ENCODE measurements at places on chromosomes 11 and 22. TPM values are rescaled to one million over a fixed set of nuclear protein-coding genes. Genes with fewer than 3 reads are reported as not detected.

Gene NOL12
- total RNA-seq, result 36.1 TPM

Gene TMPRSS5
- total RNA-seq, result 0.86 TPM

Gene PHETA2
- 2.0 TPM for total RNA-seq

Gene IL17REL
- total RNA-seq, result not detected

Gene DEUP1
- not detected for total RNA-seq

Gene KLHL35
- total RNA-seq, result 1.7 TPM

Gene KIAA1671
- 16.6 TPM for total RNA-seq

Gene TRIOBP
- 20.1 TPM for total RNA-seq

Gene CBL
- 40.9 TPM for total RNA-seq

Gene OR52I1
- not detected for total RNA-seq

GRCh38 chr11:57422669-57423068 is 4.3 kb downstream of the SLC43A3 start:
- H3K4me1 ChIP-seq, result peaks cover 17% of the 10 kb centered on the region
- H3K4me3 ChIP-seq, result no peak overlapping the region
- DNase-seq, result no peak
- H3K27me3 ChIP-seq, result no peaks in the 10 kb centered on the region

DNA sequence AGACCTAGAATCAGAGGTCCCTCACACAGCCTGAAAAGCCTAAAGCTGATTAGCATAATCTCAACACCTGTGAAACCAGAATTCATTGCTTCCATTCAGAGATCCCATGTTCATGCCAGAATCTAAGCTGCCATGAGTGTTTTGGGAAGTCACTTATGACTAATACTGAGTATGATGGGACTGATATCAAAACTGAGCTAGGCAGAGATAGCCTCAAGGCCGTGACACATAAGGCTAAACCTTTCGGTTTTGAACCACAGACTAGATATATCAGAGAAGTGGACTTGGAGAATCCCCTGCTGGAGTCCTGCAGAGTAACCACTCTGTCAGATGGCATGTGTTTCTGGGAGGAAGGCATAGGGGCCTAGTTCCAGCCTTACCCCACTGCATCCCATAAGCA is 23.1 kb upstream of the GLYATL2 start:
- H3K27me3 ChIP-seq, result peaks cover 15% of the 10 kb centered on the region
- no peaks in the 10 kb centered on the region for H3K4me1 ChIP-seq
- DNase-seq, result no peak
- no peaks in the 10 kb centered on the region for H3K36me3 ChIP-seq
- no peak overlapping the region for H3K4me3 ChIP-seq

DNA sequence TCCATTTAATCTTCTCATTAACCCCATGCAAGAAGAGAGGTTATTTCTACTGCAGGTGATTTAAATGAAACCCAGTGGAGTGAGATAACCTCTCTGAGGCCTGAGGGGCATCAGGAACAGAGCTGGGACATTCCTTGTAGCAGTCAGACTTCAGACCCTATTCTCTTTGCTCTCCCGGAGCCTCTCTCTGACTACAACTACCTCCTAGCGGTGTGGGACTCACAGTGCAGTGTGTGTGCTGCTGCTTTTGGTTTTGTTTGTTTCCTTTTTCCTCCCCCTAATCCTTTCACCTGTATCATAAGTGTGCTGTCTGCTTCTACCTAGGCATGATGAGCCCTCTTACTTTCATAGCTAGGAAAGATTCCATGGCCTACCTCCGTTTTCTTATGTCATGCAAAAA is 769.6 kb downstream of the NTM start:
- H3K4me1 ChIP-seq, result no peaks in the 10 kb centered on the region
- H3K4me3 ChIP-seq, result no peak overlapping the region
- H3K27me3 ChIP-seq, result peaks cover 6% of the 10 kb centered on the region
- H3K36me3 ChIP-seq, result no peaks in the 10 kb centered on the region
- no peak overlapping the region for H3K27ac ChIP-seq

DNA sequence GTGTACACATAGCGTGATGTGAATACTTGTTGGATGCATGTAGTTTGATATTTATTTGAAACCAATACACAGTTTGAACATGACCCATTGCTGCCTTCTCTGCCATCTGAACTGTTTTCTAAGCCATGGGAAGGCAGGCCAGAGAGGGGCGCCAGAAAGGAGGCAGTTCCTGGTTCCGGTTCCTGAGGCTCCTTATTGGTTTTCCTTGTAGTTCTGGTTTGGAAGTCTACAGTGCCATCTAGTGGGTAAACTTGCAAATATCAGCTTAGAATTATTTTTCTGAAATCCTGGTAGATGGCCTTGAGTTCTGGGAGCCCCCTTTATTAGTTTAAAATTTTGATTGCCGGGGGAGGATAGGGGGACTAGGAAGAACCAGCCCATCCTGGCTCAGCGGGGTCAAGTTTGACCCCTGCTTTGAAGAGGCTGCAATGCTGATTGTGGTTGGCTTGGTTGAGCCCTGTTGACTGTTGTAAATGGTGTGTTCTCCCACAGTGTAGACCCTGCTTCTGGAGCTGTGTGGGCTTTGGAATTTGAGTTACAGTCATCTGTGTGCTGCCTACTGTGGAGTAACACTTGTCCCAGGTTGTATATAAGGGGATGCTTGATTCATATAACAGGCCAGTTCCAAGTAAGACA is 48.4 kb downstream of the GRAMD1B start:
- no peak for DNase-seq
- H3K27ac ChIP-seq, result no peak overlapping the region

GRCh38 chr11:108966978-108967377 is 302.1 kb downstream of the DDX10 start:
- no peak for DNase-seq
- H3K27ac ChIP-seq, result no peak overlapping the region
- H3K4me1 ChIP-seq, result no peaks in the 10 kb centered on the region
- no peak overlapping the region for H3K4me3 ChIP-seq
- H3K27me3 ChIP-seq, result no peaks in the 10 kb centered on the region
- no peaks in the 10 kb centered on the region for H3K36me3 ChIP-seq

DNA sequence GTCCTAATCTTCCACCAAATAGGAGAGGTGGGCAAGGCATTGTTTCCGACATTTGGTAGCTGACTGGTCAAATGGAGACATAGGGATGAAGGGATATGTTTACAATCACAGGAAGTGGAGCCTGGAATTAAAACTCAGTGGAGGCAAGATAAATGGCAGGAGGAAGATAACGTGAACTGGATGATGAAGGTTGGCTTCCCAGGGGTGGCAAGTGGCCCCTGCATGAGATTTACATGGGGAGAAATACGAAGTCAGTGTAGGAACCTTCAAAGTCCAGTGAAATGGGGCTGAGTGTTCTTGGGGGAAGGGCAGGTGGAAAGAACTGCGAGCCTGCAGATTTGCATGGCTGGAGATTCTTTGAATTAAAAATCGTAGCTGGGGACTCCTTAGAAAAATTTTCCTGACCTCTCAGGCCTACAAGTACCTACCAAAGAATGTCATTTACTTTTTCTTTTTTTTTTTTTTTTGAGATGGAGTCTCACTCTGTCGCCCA is 724 bp upstream of the FOXRED2 start:
- H3K4me1 ChIP-seq, result peaks cover 7% of the 10 kb centered on the region
- H3K4me3 ChIP-seq, result no peak overlapping the region
- peaks cover 14% of the 10 kb centered on the region for H3K36me3 ChIP-seq
- H3K27me3 ChIP-seq, result no peaks in the 10 kb centered on the region
- H3K27ac ChIP-seq, result peak overlapping the region; percentile 51
- DNase-seq, result no peak

DNA sequence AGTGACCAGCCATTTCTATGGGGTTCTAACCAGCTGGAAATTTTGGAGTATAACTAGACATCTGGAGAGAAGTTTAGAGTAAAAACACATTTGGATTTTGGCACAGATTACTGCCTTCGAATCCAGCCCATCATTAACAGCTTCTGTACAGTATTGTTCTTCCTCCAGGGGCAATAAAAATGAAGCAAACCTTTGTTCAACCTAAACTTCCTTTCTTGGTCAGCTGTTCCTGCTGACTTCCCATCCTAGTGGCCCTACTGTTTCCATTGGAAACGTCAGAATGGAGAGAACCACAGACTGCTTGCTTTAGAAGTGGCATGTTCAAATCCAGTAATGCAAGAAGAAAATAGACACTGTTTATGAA is 203.7 kb upstream of the MTMR2 start:
- H3K27me3 ChIP-seq, result no peaks in the 10 kb centered on the region
- H3K4me3 ChIP-seq, result no peak overlapping the region
- H3K27ac ChIP-seq, result no peak overlapping the region
- DNase-seq, result no peak

GRCh38 chr22:35128637-35129036 is 62.7 kb downstream of the ISX start:
- peaks cover 21% of the 10 kb centered on the region for H3K27me3 ChIP-seq
- H3K4me3 ChIP-seq, result no peak overlapping the region

- H3K4me1 ChIP-seq, result no peaks in the 10 kb centered on the region
- H3K27me3 ChIP-seq, result no peaks in the 10 kb centered on the region
- DNase-seq, result no peak
- H3K27ac ChIP-seq, result no peak overlapping the region
- H3K36me3 ChIP-seq, result peaks cover 33% of the 10 kb centered on the region
These were observed 7.4 kb downstream of the PEX26 start for GRCh38 chr22:18085188-18085587.

DNA sequence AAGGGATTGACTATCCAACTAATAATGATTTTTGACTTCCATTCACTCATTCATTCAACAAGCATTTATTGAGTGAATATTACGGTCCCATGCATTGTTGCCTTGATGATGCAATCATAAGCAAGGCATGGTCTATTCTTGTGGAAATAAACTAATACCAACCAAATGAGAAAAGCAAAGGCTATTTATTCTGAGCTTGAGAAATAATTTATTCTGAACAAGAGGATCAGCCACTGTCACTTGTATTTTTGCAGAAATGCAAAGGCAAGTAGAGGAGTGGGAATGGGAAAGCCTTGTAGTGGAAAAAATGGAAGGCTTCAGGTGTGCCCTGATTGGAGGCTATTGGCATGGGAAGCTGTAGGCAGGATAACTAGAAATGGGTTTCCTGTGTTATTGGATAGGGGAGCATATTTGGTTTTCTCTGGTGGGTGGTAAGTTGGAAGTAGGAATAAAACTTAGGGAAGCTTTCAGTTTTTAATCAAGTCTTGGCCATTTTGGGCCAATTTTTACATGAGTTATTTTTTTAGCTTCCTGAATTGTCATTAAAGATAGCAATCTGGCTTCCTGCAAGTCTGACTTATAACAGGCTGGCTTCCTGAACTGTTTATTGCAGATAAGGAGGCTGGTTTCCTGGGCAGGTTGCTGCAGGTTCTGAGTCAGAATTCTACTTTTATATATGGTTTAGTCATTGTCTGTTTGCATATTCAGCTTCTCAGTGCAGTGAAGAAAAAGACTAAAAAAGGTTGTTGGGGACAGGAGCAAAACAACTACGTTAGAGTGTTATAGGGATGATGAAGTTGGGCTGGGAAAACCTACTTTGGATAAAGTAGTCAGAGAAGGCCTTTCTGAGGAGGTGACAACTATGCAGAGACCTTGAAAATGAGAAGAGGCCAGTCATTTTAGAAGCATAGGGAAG is 106.7 kb downstream of the APIP start:
- no peaks in the 10 kb centered on the region for H3K4me1 ChIP-seq
- H3K4me3 ChIP-seq, result no peak overlapping the region

DNA sequence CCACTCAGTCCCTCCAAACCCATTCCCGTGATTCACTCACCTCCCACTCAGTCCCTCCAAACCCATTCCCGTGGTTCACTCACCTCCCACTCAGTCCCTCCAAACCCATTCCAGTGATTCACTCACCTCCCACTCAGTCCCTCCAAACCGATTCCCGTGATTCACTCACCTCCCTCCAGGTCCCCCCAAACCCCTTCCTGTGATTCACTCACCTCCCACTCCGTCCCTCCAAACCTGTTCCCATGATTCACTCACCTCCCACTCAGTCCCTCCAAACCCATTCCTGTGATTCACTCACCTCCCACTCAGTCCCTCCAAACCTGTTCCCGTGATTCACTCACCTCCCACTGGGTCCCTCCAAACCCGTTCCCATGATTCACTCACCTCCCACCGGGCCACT is 639.6 kb downstream of the BRD1 start:
- H3K36me3 ChIP-seq, result no peaks in the 10 kb centered on the region
- H3K27me3 ChIP-seq, result peaks cover 36% of the 10 kb centered on the region
- no peaks in the 10 kb centered on the region for H3K4me1 ChIP-seq
- no peak overlapping the region for H3K27ac ChIP-seq

- DNase-seq, result no peak
- H3K27ac ChIP-seq, result no peak overlapping the region
- H3K27me3 ChIP-seq, result no peaks in the 10 kb centered on the region
- no peak overlapping the region for H3K4me3 ChIP-seq
- peaks cover 5% of the 10 kb centered on the region for H3K4me1 ChIP-seq
- H3K36me3 ChIP-seq, result no peaks in the 10 kb centered on the region
These were observed 82.0 kb downstream of the SLC1A2 start for GRCh38 chr11:35337136-35337913.

GRCh38 chr11:130710497-130711012 is 205.7 kb downstream of the SNX19 start:
- no peaks in the 10 kb centered on the region for H3K4me1 ChIP-seq
- peaks cover 4% of the 10 kb centered on the region for H3K27me3 ChIP-seq
- DNase-seq, result no peak
- no peaks in the 10 kb centered on the region for H3K36me3 ChIP-seq
